ENCODE measurements at places on chromosomes 5 and 9.

- no peak for DNase-seq
These were observed 10.5 kb downstream of the CSF1R start for GRCh38 chr5:150075806-150076205.

DNA sequence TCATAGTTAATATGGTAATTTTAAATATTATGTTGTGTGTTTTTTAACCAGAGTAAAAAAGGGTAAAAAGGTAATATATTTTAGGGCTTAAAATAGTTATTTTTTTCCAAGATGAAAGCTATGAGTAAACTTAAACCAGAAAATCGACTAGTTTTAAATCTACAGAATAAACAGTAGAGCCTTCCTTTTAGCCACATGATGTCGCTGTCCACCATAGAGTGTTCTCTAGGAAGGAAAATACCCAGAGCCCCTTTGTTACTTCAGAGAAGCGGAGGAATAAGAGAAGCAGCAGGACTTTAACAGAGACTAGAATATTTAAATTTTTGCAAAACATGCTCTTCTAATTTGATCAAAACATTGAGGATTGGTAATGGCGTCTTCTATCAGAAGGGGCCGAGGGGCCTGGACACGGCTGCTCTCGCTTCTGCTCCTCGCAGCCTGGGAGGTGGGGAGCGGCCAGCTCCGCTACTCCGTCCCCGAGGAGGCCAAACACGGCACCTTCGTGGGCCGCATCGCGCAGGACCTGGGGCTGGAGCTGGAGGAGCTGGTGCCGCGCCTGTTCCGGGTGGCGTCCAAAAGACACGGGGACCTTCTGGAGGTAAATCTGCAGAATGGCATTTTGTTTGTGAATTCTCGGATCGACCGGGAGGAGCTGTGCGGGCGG, at the start of gene PCDHA2:
TSS of gene PCDHA2 (plus strand) at position 258 of the 664 bp plus-strand sequence.
- no peak for DNase-seq

DNA sequence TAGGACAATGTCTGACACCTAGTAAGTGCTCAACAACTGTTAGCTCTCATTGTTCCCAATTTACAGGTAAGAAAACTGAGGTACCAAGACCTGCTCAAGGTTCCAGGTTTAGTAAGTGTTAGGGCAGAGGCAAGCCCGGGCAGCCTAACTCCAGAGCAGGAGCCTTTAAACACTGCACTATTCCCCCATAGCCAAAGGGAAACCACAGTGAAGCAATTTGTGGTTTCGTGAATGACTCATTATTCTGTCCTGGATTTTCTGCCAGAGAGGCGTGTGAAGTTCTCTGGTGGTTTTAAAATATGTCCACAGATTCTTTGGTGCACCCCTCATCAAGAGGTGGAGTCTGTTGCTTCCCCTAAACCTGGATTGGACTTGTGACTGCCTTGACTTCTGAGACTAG, 1.0 kb upstream of the MCC start:
- peak; percentile 92 for DNase-seq

DNA sequence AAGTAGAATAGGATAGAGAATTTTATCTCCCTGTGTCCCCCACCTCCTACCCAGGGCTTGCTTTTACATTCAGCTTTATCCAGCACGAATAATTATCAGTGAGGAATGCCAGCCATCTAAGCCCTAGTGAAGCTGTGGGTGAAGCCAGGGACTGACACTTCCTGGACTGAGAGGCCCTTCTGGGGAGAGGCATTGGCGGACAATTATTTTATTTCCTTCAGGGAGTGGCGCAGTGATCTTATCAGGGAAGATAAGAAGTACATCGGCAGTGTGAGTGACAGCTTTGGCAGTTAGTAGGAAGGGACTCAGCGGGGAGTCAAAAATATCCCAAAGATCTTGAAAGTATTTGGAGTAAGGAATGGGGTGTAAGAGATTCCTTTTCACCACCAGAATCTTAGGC, 34.9 kb upstream of the RPS23 start:
- DNase-seq = peak; percentile 77

- DNase-seq = no peak
These were observed 32.2 kb upstream of the KCNIP1 start for GRCh38 chr5:170471551-170472178.

- peak; percentile 71 for DNase-seq
These were observed 92.4 kb upstream of the CPLX2 start for GRCh38 chr5:175778951-175779503.

- no peak for DNase-seq
These were observed 106.7 kb downstream of the INSYN2B start for GRCh38 chr5:169873642-169874041.

DNA sequence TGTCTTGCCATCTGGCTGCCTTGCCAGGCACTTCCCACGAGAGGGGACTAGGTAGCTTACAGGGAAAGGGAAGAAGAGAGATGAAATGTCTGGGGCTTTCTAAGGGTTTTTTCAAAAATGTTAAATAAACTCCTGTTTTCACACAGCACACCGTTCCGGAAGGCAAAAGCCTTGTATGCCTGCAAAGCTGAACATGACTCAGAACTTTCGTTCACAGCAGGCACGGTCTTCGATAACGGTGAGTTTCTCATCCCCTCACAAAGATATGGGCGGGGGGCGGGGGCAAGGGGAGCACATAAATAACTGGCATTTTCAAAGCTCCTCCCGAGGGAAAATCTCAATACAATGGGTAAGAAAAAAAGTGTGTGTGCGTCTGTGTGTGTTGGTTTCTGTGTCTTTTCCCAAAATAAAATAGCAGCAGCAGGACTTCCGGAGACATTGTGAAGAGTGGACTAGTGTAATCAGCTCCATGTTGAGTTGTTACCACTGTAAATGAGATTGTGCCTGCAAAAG, 189.6 kb downstream of the NR3C1 start:
- DNase-seq = no peak
